ENCODE measurements at places on chromosomes 1 and 21. TPM values are rescaled to one million over a fixed set of nuclear protein-coding genes. Genes with fewer than 3 reads are reported as not detected.

Gene RTCA
- total RNA-seq, result 119 TPM

Gene SHISA4
- total RNA-seq, result 16.5 TPM

Gene C1orf185
- not detected for total RNA-seq

Gene BMP8A
- total RNA-seq, result not detected

Gene C1orf52
- 62.1 TPM for total RNA-seq

Gene LIN28A
- total RNA-seq, result 0.86 TPM

Gene UBL4B
- total RNA-seq, result not detected

Gene FAM151A
- not detected for total RNA-seq

Gene ATP1A4
- total RNA-seq, result not detected

Gene LMX1A
- total RNA-seq, result not detected

Gene TMEM200B
- total RNA-seq, result 2.1 TPM

Gene TMEM125
- total RNA-seq, result not detected

Gene PERM1
- not detected for total RNA-seq

Gene OR10Z1
- total RNA-seq, result not detected

Gene BRDT
- total RNA-seq, result not detected

Gene ZNF281
- total RNA-seq, result 11.8 TPM

Gene GIPC2
- 0.29 TPM for total RNA-seq

Gene AADACL3
- total RNA-seq, result not detected

Gene TMEM63A
- total RNA-seq, result 4.5 TPM

Gene NME7
- total RNA-seq, result 67.1 TPM

Gene KANK4
- 0.03 TPM for total RNA-seq

Gene RNU1-2
- total RNA-seq, result 832 TPM

Gene TYW3
- 22.1 TPM for total RNA-seq

Gene HSD3B1
- not detected for total RNA-seq

Gene S1PR1
- 0.63 TPM for total RNA-seq

Gene CD1E
- total RNA-seq, result not detected

Gene LCE2B
- not detected for total RNA-seq

Gene RAB7B
- 2.7 TPM for total RNA-seq

Gene SPRR3
- not detected for total RNA-seq

Gene LAMB3
- total RNA-seq, result 7.8 TPM

Gene CCDC185
- 0.06 TPM for total RNA-seq

Gene TPTE
- 5.9 TPM for total RNA-seq

Gene TCHH
- total RNA-seq, result not detected

Gene LYPD8
- total RNA-seq, result 0.51 TPM

Gene SLAMF6
- not detected for total RNA-seq

Data from Daoy (cell line).